CD14-positive monocyte (primary cell): ENCODE measurements at places on chromosomes 7 and 10. TPM values are rescaled to one million over a fixed set of nuclear protein-coding genes. Genes with fewer than 3 reads are reported as not detected.

GRCh38 chr7:159107161-159107892 lies 37.3 kb downstream of the VIPR2 start:
- no peak for DNase-seq

- DNase-seq: no peak
Measured at GRCh38 chr7:116940689-116941370, 12.5 kb upstream of the ST7 start.

DNA sequence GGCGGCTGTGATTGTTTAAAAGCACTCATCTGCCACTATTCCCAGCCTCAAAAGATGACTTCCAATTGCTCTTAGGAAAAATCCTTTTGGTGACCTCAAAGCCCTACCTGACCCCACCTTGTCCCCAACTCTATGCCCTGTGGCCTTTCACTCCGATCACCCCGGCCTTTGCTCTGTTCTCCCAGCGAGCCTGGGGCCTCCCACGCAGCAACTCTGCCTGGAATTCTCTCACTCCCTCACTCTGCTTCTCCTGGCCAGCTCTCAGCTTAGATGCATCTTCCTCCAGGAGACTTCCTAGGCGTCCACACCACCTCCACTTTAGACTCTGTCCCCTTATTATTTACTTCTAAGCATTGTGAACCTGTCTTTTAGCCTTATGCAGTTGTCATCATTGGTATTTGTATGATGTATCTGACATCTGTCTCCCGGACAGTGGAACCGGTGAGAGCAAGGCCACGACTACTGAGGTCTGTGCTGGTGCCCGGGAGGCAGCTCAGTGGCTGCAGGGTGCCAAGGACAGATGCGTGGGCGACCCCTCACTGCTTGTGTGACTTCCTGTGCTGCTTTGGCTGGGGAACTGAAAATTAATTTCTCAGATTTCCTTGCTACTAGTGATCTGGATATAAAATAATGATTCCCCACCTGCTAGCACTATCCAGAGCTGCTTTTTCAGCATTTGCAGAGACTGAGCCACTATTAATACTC lies 63.0 kb downstream of the PIP4K2A start:
- no peak for DNase-seq

- DNase-seq: no peak
Measured at GRCh38 chr7:115409682-115410433, 488.0 kb downstream of the MDFIC start.

DNA sequence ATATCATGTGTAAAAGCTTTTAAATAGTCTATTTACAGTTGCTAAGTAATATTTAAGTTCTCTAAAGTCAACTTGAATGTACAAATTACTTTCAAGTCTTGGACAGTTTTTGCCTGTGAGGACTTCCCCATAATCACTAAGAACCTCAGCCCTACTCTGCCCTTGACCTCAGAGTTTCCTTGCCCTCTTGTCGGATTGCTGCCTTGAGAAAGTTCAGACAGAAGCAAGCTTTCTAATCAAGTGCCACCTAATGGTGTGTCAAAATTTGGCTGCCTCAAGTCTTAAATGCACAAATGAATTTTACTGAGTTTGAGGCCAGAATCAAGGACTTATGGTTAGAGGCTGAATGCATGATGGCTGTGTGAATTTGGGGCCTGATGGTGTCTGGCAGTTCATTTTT lies 88.3 kb upstream of the KAT6B start:
- DNase-seq: peak; percentile 12

GRCh38 chr10:132577350-132578003 lies 39.9 kb downstream of the INPP5A start:
- no peak for DNase-seq

PNLIPRP3 gene
- not detected in 2 replicates for polyA plus RNA-seq

EGFR gene
- polyA plus RNA-seq: not detected
